ENCODE measurements at places on chromosomes 2 and 18.

GRCh38 chr18:24014062-24014985 lies at the start of gene TTC39C:
TTC39C (plus strand) TSS chr18:24014754; CDS start chr18:24014872, 118 bp downstream.
- no peak for DNase-seq

- DNase-seq = no peak
Measured at GRCh38 chr18:48838921-48839818, 111.6 kb downstream of the SMAD7 start.

- DNase-seq = no peak
Measured at GRCh38 chr2:95272299-95272751, 1.9 kb upstream of the PROM2 start.

GRCh38 chr18:12741351-12741750 lies 38.5 kb downstream of the PSMG2 start:
- DNase-seq = no peak

DNA sequence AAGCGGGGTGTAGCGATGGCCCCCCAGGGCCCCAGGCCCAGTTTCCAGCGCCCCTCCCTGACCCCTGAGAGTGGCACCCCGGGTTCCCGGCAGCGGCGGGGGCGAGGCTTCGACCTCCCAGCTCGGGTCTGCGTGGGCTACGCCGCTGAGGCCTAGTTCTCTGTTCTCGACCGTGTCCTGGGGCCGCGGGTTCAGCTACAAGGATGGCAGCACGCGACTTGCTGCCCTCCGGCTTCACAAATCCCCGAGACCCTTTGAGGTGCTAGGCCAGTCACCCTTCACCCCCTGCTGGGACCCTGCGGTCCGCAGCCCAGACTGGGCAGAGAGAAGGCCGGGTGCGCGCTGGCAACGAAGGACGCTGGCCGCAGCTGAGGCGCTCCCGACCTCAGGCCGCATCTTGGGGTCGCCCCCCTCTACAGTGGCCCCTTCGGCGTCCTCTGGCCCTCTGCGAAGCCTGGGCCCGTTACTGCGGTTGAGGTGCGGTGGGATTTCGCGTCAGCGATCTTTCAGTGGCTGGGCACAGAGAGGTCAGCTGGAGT lies 1.2 kb downstream of the OTX1 start:
- no peak for DNase-seq

GRCh38 chr2:24566630-24567029 lies 75.6 kb downstream of the NCOA1 start:
- no peak for DNase-seq

- no peak for DNase-seq
Measured at GRCh38 chr18:54928236-54928635, 31.0 kb downstream of the CCDC68 start.

DNA sequence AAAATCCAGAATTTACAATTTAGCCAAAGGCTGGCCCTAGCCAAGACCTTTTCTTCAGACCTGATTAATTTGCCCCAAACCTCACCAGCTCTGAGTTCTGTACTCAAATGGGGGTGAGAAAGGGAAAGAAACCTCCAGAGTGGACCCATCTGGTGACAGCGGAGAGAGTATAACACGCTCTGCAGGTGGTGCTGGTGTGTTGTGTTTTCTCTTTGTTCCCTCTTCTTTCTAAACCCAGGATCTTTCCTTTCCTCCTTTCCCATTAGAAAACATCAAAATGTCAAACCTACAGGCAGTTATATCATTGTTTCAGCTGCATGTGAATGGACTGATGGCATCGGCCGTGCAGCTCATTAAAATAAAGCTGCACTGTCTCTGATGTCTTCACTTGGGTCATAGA lies 253.2 kb upstream of the SP5 start:
- DNase-seq = no peak

DNA sequence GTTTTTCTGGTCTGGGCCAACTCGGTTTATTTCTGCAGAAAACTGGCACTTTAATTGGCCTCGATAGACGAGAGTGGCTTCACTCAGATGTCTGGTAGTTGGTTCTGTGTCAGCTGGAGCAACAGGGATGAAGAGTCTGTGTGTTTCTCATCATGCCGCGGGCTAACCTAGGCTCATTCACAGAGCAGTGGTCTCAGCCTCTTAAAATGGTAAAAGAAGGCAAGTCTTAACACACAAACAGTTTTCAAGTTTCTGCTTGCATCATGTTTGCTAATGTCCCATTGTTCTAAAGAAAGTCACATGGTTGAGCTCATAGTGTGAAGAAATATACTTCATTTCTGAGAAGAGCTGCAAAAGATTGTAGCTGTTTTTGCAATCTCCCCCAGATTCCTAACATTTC lies 37.5 kb upstream of the ANXA4 start:
- no peak for DNase-seq

DNA sequence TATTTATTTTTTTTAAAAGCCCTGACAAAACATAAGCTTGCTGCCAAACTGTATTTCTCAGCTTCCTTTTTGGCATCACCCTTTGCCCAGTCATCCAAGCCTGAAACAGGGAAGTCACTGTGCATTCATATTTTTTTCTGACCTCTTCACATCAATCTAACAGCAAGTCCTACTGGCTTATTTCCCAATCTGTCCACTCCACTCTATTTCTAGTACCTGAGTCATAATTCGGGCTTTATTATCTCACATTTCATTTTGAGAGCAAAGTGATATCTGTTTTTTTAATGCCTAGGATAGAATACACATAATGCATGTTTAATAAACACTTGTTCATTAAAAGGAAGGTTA lies 5.1 kb downstream of the HNMT start:
- DNase-seq = peak; percentile 92

DNA sequence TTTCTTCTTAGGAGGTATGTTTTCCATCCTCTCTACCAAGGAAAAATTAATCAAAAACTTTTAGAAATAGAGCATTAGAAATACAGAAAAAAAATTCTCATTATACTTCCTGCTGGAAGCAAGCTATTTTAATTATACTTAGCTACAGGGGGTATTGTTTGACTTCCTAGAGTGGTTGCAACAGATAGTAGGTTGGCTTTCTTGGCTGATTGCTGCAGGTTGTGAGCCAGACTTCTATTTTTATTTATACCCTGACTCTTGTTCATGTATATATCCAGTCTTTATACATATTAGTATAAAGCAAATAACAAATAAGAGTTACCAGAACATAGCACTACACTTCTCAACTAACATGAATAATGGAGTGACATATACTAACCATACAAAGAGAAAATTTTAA lies 460.8 kb upstream of the REG3G start:
- no peak for DNase-seq

DNA sequence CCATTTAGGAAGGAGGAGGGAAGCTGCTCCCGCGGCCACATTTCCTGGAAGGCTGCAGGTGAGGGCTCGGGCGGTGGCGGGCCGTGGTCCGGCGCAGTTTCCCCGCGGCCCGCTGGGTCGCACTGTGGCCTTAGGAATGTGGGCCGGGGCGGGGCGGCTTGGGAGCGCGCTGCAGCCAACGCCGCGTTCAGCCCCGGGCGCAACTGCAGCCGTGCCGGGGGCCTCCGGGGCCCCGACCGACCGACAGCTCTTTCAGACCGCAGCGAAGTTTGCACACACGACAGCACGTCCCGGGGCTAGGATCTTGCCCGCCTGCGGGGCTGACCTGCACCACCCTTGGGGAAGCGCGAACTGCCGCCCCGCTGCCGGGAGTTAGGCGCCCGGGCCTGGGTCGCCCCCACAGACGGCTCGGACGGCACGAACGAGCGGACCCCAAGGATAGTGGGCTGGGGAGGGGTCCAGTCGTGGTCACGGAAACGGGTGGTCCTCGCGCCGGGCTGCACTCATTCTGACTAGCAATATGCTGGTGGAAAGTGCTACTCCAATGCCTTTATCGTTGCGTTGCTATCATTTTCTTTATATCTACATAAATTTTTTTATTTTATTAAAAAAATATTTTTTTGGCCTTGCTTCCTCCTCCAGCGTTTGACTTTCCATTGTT lies 69.9 kb upstream of the DLX2 start:
- no peak for DNase-seq

DNA sequence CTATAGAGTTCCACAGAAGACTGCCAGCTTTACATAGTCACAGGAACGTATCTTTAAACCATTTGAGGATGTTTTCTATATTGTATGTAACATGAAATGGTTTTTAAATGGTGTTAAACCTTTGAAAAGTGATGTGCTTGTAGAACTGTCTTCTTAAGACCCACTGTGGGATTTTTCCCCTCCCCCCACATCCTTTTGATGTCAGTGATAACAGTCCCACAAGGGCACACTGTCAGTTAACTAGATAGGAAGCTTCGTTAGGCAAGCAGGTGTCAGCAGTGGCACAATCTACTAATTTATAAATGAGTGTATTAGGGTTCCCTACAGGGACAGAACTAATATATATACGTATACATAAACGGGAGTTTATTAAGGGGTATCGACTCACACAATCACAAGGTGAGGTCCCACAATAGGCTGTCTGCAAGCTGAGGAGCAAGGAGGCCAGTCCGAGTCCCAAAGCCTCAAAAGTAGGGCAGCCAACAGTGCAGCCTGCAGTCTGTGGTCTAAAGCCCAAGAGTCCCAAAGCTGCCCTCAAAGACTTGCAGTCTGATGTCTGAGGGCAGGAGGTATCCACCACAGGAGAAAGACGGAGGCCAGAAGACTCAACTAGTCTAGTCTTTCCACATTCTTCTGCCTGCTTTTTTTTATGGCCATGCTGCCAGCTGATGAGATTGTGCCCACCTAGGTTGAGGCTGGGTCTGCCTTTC lies 23.8 kb upstream of the HNRNPLL start:
- no peak for DNase-seq

DNA sequence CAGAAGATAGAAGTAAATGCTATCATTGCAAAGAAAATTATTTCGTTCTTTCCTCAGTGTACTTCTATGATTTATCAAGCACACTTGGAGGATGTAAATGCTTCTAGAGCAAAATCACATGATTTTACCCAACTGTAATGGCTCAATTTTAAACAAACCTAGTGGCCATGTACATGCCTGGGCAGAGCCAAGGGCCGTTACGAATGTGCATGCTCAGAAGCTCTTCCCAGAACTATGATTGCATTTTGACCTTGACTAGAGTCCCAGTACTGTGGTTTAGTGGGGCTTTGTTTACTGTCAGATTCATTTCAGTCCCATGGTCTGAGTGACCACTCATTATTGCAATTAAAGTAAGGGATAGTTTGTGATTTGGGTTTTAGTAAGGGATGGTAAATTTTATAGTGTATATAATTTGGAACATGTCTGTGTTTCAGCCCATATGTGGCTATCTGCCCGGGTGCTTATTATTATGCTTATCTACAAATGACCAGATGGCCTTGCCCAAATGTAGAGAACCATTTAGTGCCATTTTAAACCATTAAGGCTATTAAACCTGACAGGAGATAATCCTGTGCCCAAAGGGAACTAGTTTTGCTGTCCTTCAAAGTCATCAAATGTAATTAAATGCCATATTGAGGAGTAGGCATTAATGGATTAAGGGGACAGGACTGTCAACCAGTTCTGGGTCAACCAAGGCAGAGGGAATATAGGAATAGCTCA lies 239.1 kb downstream of the ICOS start:
- no peak for DNase-seq

GRCh38 chr2:59029058-59029457 lies 787.9 kb upstream of the FANCL start:
- DNase-seq = peak; percentile 26

DNA sequence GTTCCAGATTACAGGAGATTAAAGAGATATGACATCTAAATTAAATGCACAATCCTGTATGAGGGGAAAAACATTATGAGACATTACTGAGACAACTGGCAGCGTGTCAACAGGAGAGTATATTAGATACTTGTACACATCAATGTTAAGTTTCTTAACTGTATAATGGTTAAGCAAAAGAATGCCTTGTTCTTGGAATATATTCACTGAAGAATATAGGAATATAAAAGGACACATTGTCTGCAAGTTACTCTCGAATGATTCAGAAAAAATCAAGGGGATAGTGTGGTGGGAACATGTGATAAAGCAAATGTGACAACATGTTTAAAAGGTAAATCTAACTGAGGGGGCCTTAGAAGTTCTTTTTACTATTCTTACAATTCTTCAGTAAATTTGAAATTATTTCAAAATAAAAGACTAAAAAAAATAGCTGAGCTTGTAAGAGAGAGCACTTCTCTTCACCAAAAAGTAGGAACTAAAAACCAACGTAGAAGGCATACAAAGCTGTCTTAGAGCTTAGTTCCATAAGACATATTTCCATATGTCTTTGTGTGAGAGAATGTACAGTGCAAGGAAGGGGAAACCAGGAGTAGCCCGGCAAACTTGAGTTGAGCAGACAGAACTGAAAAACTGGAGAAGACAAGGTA lies 7.5 kb downstream of the WDPCP start:
- DNase-seq = no peak

GRCh38 chr2:33018271-33018670 lies 71.5 kb downstream of the LTBP1 start:
- DNase-seq = no peak

All from NCI-H446 treated with DMSO at 0.1 percent for 48 hours (cell line).